Hepatic stellate cell (primary cell): ENCODE measurements at places on chromosomes 7 and 10.

DNA sequence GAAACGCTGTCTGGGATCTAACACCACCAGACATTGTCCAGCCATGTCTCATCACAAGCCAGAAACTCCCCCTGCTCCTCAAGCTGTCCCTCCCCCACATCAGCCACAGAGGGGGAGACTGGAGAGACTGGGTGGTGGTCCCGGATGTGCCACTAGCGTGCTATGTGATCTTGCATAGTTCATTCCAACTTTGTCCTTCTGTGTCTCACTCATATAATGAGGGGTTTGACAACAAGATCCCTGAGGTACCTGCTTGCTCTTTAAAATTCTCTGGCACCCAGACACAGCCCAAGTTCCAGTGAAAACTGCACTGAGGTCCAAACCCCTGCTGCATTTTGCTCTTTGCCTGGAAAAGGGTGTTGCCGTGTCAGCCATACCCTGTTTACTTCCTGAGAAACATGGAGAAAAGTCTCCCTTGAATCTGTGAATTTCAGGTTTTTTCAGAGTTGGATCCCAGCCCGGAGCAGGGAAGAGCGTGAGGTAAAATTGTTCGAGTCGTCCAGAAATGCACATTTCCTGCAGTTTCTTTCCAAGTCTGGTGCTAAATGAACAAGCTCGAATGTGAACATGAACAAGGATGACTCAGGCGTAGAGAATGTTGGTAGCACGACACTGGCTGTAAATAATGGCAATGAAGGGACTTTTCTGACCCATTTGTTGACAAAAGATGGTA lies 156.6 kb downstream of the CCDC3 start:
- DNase-seq: peak; percentile 64

DNA sequence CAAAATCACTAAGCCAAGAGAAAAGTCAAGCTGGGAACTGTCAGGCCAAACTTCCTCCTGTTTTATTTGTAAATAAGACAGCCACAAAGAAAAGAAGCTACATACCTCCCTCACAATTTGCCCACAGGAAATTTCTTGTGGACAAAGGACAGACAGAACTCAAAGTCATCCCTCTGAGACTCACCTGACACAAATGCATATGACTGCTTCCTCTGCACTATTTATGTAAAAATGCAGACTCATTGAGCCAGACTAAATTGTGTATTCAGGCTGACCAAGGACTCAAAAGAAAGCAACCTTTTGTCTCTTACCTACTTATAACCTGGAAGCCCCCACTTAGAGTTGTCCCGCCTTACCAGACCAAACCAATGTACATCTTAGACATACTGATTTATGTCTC lies 11.8 kb downstream of the TOMM7 start:
- no peak for DNase-seq

- no peak for DNase-seq
Observed at GRCh38 chr10:112250555-112250954, 32.6 kb upstream of the TECTB start.

- no peak for DNase-seq
Observed at GRCh38 chr10:59319854-59320253, 42.5 kb downstream of the FAM13C start.

DNA sequence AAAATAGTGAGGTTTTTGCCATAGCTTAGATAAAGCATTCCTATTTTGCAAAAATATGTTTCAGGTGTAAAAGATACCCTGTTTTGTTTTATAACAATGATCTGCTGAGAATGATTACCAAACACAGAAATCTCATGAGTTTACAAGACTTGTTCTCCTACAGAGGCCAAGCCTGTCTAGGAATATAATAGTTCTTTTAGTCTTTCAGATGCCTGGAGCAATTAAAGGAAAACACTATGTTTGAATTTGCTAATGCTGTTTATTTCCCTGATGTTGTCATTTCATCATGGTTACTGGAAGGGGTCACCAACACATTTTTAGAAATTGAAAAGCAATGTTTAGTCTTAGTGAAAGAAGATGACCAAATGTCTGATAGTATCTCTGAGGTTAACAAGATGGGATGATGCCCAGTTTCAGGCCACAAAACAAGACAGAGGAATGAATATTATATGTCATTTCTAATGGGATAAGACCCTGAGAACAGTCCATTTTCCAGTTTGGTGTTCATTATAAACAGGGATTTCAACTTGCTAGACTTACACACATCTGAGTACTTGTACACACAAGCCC lies 559.9 kb downstream of the INHBA start:
- DNase-seq: no peak

DNA sequence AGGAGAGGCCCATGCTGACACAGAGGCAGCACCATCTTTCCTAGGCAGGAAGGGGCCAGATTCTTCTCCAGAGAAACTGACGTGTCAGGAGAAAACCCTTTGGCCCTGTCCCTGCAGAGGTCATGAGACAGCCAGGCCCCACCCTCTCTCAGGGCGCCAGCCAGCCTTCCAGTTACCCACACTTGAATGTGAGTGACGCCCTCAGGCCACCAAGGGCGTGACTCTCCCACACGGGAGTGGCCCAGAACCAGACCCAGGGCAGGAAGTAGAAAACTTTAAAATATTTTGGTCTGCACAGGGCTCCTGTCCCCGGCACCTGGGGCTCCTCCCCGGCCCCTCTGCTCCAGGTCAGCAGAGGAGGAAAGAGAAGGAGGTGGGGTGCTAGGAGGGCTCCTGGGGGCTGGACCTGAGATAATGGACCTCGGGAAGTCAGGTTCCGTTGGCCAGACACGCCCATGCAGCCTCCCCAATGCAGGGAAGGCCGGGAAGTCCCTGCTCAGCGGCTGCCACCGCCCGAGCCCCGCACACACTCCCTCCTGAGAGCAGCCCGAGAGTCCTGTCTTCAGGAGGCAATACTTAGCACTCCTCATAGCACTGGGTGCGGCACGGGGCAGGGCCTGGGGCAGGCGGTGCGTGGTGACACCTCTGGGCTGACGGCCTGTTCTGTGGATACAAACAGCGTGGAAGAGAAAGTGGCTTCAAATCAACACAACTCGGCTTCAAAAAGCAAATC lies 67.0 kb upstream of the CFAP46 start:
- no peak for DNase-seq
